ENCODE measurements at places on chromosomes 11 and 22.

DNA sequence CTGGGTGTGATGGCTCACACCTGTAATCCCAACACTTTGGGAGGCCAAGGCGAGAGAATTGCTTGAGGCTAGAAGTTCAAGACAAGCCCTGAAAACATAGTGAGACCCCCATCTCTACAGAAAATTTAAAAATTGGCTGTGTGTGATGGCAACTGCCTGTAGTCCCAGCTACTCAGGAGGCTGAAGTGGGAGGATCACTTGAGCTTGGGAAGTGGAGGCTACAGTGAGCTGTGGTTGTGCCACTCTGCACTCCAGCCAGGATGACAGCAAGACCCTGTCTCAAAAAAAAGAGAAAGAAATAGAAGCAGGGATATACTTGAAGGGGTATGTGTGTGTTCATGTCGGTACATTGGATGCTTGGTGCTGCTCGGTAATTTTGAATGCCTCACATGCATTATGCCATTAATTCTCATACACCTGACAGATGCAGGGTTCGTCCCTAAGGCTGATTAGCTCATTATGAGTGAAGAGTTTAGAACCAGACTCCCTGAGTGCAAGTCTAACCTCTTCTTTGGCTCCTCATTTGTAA, 14.0 kb downstream of the CRKL start:
- no peak for DNase-seq

- no peak for DNase-seq
Observed at GRCh38 chr22:44207173-44207980, 26.7 kb downstream of the PARVG start.

DNA sequence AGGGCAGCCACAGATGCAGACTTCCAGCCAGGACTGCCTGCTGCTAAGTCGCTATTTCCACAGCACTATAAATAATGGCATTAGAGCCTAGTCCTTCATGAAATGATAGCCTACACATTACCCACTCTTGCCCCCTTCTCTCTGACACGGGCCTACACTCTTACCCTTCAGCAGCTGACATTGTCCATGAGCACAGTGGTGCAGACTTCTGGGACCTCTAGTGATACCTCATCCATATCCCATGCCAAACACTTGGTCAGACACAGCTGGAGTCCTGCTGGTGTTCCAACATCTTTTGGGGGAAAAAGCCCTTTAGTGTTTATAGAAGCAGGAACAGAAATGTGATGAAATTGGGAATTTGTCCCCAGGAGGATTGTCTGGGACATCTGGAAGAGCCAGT, 43.4 kb upstream of the RAB1B start:
- DNase-seq, result no peak

DNA sequence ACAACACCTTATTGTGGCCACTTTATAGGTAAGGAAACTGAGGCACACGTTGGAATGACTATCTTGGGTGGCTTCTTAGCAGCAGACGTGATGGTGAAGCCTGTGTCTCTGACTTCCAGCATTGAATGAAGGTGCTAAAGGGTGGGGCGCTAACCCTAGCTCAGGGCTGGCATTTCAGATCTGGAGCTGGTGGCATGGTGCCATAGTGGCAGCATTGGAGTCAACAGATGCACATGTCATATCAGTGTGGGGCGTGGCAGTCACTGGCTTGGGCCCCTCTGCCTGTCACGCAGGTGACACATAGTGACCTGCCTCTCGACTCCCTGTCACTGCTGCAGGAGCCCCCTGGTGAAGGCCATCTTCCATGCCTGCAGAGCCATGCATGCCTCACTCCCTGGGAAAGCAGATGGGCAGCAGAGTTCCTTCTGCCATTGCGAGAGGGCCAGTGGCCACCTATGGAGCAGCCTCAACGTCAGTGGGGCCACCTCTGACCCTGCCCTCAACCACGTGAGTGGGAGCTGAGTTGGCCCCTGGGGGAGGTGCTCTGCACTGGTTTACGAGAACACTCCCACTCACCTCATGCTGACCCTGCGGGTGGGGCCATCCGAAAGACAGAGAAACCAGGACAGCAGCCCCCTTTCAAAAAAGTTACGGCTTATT, 14.8 kb downstream of the SHISA8 start:
- DNase-seq, result no peak

- no peak for DNase-seq
Observed at GRCh38 chr11:126862664-126863243, 137.8 kb downstream of the KIRREL3 start.

Data from stimulated activated CD4-positive, alpha-beta T cell treated with anti-CD3 and anti-CD28 coated beads, Interleukin-2, amount 100 ng/mL, for 24 hours (primary cell).